CD4-positive, alpha-beta T cell (primary cell): ENCODE measurements at places on chromosomes 6 and 20. TPM values are rescaled to one million over a fixed set of nuclear protein-coding genes. Genes with fewer than 3 reads are reported as not detected.

GRCh38 chr6:34374069-34374468 is 18.4 kb downstream of the NUDT3 start:
- no peak overlapping the region for H3K27ac ChIP-seq
- H3K4me1 ChIP-seq: peaks cover 6% of the 10 kb centered on the region
- no peaks in the 10 kb centered on the region for H3K36me3 ChIP-seq
- no peaks in the 10 kb centered on the region for H3K27me3 ChIP-seq

GRCh38 chr6:168902075-168902474 is 351.6 kb downstream of the THBS2 start:
- no peaks in the 10 kb centered on the region for H3K27me3 ChIP-seq
- peaks cover 14% of the 10 kb centered on the region for H3K4me1 ChIP-seq
- H3K4me3 ChIP-seq: no peak overlapping the region
- DNase-seq: no peak

DNA sequence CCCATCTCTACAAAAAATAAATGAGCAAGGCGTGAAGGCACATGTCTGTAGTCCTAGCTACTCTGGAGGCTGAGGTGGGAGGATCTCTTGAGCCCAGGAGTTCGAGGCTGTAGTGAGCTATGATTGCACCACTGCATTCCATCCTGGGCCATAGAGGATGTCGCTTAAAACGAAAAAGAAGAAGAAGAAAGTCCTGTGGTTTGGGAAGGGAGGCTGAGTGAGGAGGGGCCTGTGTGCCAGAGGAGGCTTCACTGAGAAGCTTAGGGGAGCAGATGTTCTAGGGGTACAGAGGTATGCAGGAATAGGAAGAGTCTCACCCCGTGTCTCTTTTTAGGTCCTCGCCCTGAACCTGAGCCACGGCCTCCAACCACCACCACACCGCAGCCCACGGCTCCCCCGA is 4.2 kb downstream of the MMP9 start:
- no peaks in the 10 kb centered on the region for H3K36me3 ChIP-seq
- H3K4me3 ChIP-seq: no peak overlapping the region
- H3K27me3 ChIP-seq: peaks cover 55% of the 10 kb centered on the region
- H3K4me1 ChIP-seq: peaks cover 66% of the 10 kb centered on the region
- DNase-seq: no peak

DNA sequence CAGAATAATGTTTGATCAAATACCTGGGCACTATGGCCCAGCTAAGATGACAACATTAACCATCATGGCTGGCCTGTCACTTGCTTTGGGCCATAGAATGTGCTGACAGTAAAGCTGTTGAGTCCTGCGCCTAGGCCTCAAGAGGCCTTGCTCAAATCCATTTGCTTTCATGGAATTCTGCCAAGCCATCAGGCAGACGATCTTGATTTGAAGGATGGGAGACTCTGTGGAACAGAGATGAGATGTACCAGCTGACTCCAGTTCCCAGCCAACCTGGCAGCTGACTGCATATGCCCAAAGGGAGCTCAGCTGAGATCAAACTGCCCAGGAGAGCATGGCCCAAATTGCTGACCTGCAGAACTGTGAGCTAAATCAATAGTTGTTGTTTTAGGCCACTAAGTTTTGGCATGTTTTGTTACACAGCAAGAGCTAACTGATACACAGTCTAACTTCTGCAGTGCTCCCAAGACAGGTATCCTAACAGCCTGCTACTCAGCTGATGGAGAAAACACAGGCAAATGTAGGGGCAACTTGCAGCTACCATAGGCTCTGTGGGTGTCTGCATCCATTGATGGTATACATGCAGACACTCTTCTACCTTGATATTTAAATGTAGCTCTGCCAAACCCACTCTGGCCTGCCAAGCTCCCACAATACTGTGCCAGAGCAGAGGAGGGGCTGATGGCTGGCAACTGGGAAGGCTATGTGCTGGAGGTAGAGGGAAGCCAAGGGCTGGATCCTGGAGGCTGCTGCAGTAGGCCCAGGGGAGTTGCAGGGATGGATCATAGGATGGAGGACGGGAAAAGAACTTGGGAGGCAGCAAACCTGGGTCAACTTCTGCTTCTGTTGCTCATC is 55.2 kb upstream of the RNF24 start:
- H3K27me3 ChIP-seq: no peaks in the 10 kb centered on the region
- H3K36me3 ChIP-seq: no peaks in the 10 kb centered on the region
- H3K4me3 ChIP-seq: no peak overlapping the region
- DNase-seq: no peak
- H3K27ac ChIP-seq: no peak overlapping the region

GRCh38 chr20:21396599-21397340 is 556 bp downstream of the NKX2-4 start:
- DNase-seq: no peak
- H3K4me1 ChIP-seq: peaks cover 13% of the 10 kb centered on the region
- no peak overlapping the region for H3K27ac ChIP-seq
- no peaks in the 10 kb centered on the region for H3K36me3 ChIP-seq
- peaks cover 34% of the 10 kb centered on the region for H3K27me3 ChIP-seq

DNA sequence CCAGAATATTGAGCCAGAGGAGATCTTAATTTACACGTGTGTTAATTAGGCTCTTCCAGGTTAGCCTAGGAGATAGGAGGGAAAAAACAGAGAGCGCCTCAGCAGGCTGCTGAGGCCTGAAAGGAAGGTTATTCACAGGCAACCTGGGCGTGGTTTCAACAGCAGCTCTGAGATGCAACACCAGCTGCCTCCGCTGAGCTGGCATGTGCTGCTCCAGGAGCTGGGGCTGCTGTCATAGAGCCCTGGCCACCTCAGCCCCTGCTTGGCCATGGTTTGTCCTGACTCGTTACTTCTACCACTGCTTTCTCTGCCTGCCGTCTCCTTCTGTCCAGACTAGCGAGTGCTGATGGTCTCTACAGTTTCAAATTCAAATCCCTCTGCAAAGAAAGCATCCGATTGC is 32.4 kb upstream of the RPP40 start:
- no peak overlapping the region for H3K4me3 ChIP-seq
- H3K4me1 ChIP-seq: no peaks in the 10 kb centered on the region
- H3K27ac ChIP-seq: no peak overlapping the region
- H3K36me3 ChIP-seq: no peaks in the 10 kb centered on the region
- no peaks in the 10 kb centered on the region for H3K27me3 ChIP-seq

DNA sequence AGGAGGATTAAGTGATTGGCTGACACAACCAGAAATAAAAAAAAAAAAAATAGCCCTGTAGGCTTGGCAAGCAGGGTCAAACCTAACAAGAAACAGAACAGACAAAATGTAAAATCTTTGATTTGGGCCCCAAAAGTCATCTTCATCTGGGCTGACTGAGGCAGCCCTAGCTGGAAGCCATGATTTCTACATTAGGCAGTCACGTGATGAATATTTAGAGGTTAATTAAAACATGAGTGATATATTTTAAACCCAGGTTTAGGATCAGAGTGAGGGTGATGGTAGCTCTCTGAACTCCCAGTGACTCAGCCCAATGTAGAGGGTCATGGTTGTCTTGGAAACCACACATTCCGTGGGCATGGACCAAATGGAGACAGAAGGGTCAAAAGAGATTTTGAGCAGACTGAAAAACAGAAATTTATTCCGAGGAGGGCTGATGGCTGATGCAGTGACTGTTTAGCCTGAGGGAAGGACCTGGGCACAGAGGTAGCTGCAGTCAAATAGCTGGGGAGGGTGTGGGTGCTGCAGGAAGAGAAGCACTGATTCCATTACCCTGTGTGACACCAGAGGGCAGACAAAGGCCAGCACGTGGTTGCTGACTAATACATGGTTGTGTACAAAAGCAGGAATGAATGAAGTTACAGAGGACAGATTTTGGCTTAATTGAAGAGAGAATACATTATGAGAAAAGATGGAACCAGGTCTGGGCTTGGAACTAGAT is 573.1 kb upstream of the CHD6 start:
- no peak overlapping the region for H3K27ac ChIP-seq
- no peaks in the 10 kb centered on the region for H3K27me3 ChIP-seq
- DNase-seq: no peak
- H3K4me3 ChIP-seq: no peak overlapping the region
- H3K4me1 ChIP-seq: no peaks in the 10 kb centered on the region

- no peaks in the 10 kb centered on the region for H3K36me3 ChIP-seq
- no peak overlapping the region for H3K27ac ChIP-seq
- no peaks in the 10 kb centered on the region for H3K27me3 ChIP-seq
- no peak for DNase-seq
- H3K4me1 ChIP-seq: no peaks in the 10 kb centered on the region
Measured at GRCh38 chr6:126696921-126697693, 357.2 kb downstream of the CENPW start.

GRCh38 chr6:169806701-169807100 is 55.3 kb downstream of the ERMARD start:
- H3K27ac ChIP-seq: no peak overlapping the region
- peaks cover 6% of the 10 kb centered on the region for H3K27me3 ChIP-seq
- no peak for DNase-seq
- H3K4me3 ChIP-seq: no peak overlapping the region
- H3K36me3 ChIP-seq: no peaks in the 10 kb centered on the region

DNA sequence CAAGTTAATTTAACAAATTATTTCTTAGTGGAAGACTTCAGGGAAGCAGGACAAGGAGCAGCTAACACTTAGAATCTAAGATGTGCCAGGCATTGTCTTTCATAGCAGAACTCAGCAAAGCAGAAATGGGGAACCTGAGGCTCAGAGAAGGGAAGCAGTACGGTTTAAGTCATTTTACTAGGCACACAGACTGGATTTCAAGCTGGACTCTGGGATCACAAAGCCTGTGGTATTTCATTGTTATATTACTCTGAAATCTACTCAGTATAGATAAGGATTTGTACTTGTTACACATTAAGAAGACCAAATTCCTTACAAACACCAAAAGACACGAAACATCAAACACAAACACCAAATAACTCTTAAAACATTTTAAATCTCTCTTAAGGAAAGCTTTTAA is 199.6 kb downstream of the ISM1 start:
- no peaks in the 10 kb centered on the region for H3K4me1 ChIP-seq
- H3K36me3 ChIP-seq: peaks cover 9% of the 10 kb centered on the region
- no peak overlapping the region for H3K27ac ChIP-seq
- no peak for DNase-seq
- H3K4me3 ChIP-seq: no peak overlapping the region

GRCh38 chr6:129966125-129966524 is 52.3 kb upstream of the L3MBTL3 start:
- no peak for DNase-seq
- H3K4me3 ChIP-seq: no peak overlapping the region
- H3K4me1 ChIP-seq: no peaks in the 10 kb centered on the region
- H3K27ac ChIP-seq: no peak overlapping the region
- no peaks in the 10 kb centered on the region for H3K27me3 ChIP-seq

GRCh38 chr6:92887871-92888270 is 531.5 kb downstream of the EPHA7 start:
- no peak overlapping the region for H3K27ac ChIP-seq
- no peaks in the 10 kb centered on the region for H3K4me1 ChIP-seq
- DNase-seq: no peak
- no peaks in the 10 kb centered on the region for H3K36me3 ChIP-seq
- no peak overlapping the region for H3K4me3 ChIP-seq

- H3K36me3 ChIP-seq: no peaks in the 10 kb centered on the region
- no peak overlapping the region for H3K27ac ChIP-seq
- H3K4me3 ChIP-seq: no peak overlapping the region
- H3K27me3 ChIP-seq: no peaks in the 10 kb centered on the region
Measured at GRCh38 chr6:49264496-49264895, 198.6 kb downstream of the MMUT start.

- H3K36me3 ChIP-seq: no peaks in the 10 kb centered on the region
- no peak for DNase-seq
- no peaks in the 10 kb centered on the region for H3K4me1 ChIP-seq
- H3K27ac ChIP-seq: no peak overlapping the region
Measured at GRCh38 chr6:51265426-51265825, 446.8 kb downstream of the TFAP2B start.

- H3K27ac ChIP-seq: no peak overlapping the region
- no peak for DNase-seq
- no peak overlapping the region for H3K4me3 ChIP-seq
Measured at GRCh38 chr6:151002491-151002935, 137.0 kb downstream of the MTHFD1L start.

DNA sequence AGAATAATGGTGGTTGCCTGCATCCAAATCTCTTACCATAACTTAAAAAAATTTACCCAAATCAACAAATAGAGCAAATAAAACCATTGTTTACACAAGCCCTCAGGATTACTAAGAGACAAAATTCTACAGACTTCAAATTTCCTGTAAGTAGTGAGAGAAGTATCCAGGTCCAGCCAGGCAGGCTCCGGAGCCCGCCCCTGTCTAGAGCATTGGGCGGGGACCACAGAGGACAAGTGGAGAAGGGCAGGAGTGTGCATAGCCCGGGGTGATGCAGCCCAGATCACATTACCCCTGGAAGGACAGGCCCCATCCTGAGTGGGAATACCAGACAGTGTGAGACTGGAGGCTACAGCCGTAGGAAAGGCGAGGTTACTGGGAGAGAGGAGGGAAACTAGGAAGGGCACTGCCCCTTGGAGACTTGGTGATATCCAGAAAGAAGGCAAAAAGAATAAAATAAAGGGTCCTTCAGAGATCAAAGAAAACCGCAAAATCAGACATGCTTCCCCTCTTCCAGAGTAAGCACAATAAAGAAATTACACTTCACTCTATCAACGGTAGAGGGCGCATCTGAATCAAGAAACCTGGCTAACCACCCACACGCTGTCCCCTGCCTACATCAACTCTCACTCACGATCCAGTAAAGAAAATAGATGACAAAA is 26.6 kb downstream of the RIN2 start:
- no peaks in the 10 kb centered on the region for H3K36me3 ChIP-seq
- H3K27ac ChIP-seq: no peak overlapping the region
- H3K4me1 ChIP-seq: no peaks in the 10 kb centered on the region
- H3K27me3 ChIP-seq: no peaks in the 10 kb centered on the region
- DNase-seq: no peak
- no peak overlapping the region for H3K4me3 ChIP-seq

- H3K27me3 ChIP-seq: peaks cover 12% of the 10 kb centered on the region
- no peak for DNase-seq
- no peaks in the 10 kb centered on the region for H3K4me1 ChIP-seq
- H3K27ac ChIP-seq: no peak overlapping the region
- no peak overlapping the region for H3K4me3 ChIP-seq
Measured at GRCh38 chr20:46331611-46332361, 23.5 kb upstream of the CDH22 start.

GRCh38 chr6:36334832-36335459 is 1.7 kb downstream of the BNIP5 start:
- H3K4me1 ChIP-seq: peaks cover 11% of the 10 kb centered on the region
- peaks cover 2% of the 10 kb centered on the region for H3K27me3 ChIP-seq
- H3K36me3 ChIP-seq: no peaks in the 10 kb centered on the region
- no peak overlapping the region for H3K27ac ChIP-seq

- no peak overlapping the region for H3K4me3 ChIP-seq
- no peaks in the 10 kb centered on the region for H3K36me3 ChIP-seq
- no peak overlapping the region for H3K27ac ChIP-seq
- DNase-seq: peak; percentile 10
- no peaks in the 10 kb centered on the region for H3K4me1 ChIP-seq
Measured at GRCh38 chr6:121686611-121687023, 251.2 kb downstream of the GJA1 start.

- H3K36me3 ChIP-seq: no peaks in the 10 kb centered on the region
- H3K27ac ChIP-seq: no peak overlapping the region
- H3K4me3 ChIP-seq: no peak overlapping the region
- peaks cover 33% of the 10 kb centered on the region for H3K4me1 ChIP-seq
Measured at GRCh38 chr6:52297433-52297832, 12.9 kb upstream of the MCM3 start.

The EPM2A gene
- 5.0 TPM for total RNA-seq

The SLC2A4RG gene
- total RNA-seq: 123 TPM

The COL20A1 gene
- total RNA-seq: not detected

The HDGFL1 gene
- not detected for total RNA-seq

The COL11A2 gene
- 2.8 TPM for total RNA-seq

The GPR6 gene
- not detected for total RNA-seq

The TRAPPC3L gene
- total RNA-seq: not detected

The PSORS1C2 gene
- total RNA-seq: not detected

The C4B gene
- 4.0 TPM for total RNA-seq

The C6orf163 gene
- total RNA-seq: 1.4 TPM

The CENPW gene
- total RNA-seq: 1.0 TPM

The ADAT2 gene
- 14.6 TPM for total RNA-seq

The SASH1 gene
- 0.75 TPM for total RNA-seq
